MG63 (cell line): ENCODE measurements at places on chromosomes 12 and 14.

DNA sequence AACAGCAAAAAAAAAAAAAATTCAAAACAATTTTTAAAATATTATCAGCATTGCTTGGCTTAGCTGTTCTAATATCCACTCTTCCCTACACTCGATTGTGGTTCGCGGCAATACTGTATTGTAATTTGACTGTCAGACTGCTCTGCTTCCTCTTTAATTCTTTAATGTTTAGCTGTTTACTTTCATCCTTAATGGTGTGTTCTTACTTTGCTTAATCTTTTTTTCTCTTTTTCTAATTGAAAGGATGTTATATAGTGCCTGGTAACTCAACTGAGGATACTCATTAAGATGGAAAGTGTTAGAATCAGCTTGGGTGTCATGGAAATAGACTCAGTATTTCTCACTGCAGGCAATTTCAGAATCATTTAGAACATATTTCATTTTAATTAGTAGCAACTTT, 2.0 kb downstream of the ANO4 start:
- no peak for DNase-seq

- no peak for DNase-seq
Measured at GRCh38 chr14:21061347-21061668, 3.7 kb downstream of the RNASE8 start.

GRCh38 chr14:28635387-28635786, 131.2 kb upstream of the FOXG1 start:
- no peak for DNase-seq

DNA sequence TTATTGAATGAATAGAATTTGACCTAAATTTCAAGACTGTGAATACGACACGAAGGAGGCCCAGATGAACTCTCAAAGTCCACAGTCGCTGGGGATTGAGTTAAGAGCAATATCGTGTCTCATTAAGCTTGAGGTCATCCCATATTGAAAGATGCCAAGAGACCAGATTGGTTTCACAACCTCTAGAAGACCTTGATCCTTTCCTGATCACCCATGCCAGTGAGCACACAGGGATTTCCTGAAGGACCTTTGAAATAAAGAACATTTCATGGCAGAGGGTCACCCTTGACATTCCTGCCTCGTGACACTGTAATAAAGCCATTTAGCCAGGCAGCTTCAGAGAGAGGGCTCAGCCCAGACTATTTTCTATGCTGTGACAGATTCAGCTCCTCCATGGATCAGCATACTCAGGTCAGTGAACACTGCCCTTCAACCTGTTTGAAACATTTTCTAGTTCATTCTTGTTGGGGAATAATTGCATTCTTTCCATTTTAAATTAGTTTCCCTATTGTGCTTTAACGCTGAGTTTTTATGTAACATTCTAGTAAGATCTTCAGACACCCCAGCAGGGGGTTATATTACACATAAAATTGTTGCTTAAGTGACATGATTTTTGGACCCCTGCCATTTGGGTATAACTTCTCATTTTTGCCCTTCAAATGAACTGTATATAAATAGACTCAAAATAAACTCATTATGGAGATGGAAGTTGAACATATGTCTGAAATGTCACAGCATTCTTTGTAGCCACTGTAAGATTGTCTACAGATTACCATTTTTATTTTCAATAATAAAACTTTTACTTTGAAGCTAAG, 213.2 kb downstream of the C12orf50 start:
- no peak for DNase-seq

- no peak for DNase-seq
Measured at GRCh38 chr14:76993752-76994151, 34.8 kb downstream of the IRF2BPL start.

GRCh38 chr12:116200812-116201211, 76.7 kb downstream of the MED13L start:
- no peak for DNase-seq

DNA sequence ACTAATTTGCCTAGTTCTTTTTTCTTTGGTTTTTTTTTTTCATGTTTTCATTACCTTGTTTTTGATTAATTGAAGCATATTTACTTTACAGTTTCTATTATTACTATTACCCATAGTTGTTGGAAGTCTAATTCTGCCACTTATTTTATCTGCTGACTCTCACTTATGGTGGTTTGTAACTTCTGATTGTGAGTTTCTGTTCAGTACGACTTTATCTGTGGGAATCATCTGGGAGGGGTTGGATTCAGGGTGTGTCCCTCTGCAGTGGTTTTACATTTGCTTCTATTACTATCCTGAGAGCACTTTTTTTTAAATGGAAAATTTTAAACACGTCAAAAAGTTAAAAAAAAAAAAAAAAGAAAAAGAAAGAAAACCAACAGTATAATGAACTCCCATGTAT, 26.4 kb upstream of the SOS2 start:
- no peak for DNase-seq

GRCh38 chr12:104544836-104545235, 88.1 kb downstream of the CHST11 start:
- DNase-seq, result no peak

- DNase-seq, result no peak
Measured at GRCh38 chr14:94398182-94398479, 9.7 kb upstream of the SERPINA1 start.

GRCh38 chr14:60175255-60175902, 10.2 kb upstream of the DHRS7 start:
- DNase-seq, result no peak

- no peak for DNase-seq
Measured at GRCh38 chr12:66921151-66921550, 242.3 kb upstream of the GRIP1 start.

DNA sequence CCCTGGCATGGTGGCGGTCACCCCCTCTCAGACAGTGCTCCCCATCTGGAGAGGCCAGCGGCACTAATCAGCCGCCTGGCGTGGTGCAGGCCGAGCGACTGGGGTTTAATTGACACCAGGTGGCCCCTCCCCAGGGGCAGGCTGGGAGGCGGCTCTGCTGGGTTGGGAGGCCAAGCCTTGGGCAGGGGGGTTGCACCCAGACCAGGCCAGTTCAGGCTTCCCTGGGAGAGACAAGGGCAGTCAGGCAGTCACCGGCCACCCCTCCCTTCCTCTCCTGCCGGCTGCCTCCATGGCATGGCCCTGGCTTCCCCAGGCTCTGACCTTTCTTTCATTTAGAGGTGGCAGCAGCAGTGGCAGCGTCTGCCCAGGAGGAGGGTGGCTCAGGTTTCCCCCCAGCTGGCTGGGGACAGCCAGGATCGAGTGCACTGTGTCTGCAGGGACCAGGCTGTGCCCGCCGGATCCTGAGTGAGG, 78.1 kb upstream of the NOS1 start:
- no peak for DNase-seq

DNA sequence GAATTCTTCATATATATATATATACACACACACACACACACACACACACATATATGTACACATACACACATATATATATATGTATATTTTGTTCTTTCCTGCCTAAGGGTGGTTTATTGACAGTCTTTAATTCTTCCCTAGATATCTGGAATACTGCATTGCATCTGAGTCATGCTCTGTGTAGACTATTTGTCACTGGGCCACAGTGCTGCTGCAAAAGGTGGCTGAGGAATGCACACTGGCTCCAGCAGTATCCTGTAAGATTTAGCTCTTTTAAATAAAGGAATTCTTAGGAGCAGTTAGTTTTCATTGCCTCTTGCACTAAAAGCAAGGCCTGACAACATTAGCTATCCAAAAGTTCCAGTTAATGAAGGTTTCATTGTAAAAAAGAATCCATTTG, 200.9 kb downstream of the APAF1 start:
- DNase-seq, result no peak

GRCh38 chr12:54968181-54968730, 16.3 kb downstream of the TESPA1 start:
- DNase-seq, result no peak
